ENCODE measurements at places on chromosomes 12 and 14.

- DNase-seq: no peak
Measured at GRCh38 chr12:64232196-64232595, 10.1 kb upstream of the KICS2 start.

DNA sequence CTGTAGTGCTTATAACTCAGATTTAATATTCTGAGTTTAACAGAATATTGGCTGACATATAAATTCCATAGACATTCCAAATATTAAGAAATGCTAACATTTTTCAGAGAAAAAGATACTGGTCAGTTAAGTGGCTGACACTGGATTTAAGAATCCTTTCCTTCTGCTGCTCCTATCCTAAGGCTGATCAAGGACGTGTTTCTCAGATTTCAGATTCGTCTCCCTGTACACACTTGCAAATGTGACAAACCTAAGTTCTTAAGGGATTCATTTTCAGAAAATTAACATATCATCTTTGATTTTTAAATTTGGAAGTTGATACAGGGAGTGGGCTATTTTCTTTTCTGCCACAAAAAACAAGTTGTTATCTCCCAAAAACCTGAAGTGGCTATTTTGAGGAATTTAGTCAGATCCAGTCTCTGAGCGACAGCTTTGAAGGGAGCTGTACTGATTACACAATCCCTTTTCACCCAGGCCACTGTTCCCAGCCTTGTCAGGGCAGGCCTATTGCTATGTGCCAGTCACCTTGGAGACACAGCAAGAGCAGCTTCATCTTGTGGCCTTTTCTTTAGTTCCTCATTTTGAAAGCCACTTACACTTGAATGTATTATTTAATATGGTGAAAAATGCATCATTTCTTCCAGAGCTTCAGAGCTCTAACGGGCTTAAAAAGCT lies 370.6 kb downstream of the KCNH5 start:
- no peak for DNase-seq

DNA sequence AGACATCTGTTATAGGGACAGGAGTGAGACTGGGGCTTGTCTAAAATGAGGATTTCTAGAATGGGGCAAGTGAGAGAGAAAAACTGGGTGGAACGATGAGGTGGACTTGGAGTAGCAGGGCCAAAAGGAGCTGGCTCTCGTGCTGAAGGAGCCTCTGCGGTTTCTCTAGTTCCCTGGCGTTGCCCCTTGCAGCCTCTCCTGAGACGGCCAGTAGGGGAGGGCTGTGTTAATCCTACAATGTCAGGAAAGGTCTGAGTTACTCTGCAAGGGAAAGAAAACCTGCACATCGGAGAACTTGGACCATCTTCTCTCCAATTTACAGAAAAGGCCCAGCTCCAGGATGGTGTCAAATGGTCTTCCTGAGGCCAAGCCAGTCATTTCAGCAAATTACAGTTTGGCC lies 963.8 kb upstream of the FLRT2 start:
- DNase-seq: no peak

GRCh38 chr12:10623131-10623530 lies 9.7 kb upstream of the MAGOHB start:
- no peak for DNase-seq

DNA sequence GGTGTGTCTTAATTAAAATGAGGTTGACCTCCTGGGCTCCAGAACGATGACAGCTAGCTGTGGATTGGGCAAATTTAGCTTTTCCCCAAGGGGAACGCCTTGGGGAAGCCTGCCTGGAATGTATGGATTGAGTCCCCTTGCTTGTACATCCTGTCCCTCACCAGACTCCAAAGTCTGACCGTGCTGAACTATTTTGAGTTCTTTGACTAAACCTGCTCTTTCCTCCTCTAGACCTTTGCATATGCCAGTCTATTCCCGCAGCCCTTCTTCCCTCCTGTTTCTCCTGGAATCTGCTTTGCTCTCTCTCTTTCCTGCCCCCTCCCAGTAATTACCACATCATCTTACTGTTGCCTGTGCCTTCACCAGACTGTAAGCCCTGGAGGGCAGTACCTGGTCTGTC lies 11.5 kb upstream of the KDM2B start:
- DNase-seq: no peak

DNA sequence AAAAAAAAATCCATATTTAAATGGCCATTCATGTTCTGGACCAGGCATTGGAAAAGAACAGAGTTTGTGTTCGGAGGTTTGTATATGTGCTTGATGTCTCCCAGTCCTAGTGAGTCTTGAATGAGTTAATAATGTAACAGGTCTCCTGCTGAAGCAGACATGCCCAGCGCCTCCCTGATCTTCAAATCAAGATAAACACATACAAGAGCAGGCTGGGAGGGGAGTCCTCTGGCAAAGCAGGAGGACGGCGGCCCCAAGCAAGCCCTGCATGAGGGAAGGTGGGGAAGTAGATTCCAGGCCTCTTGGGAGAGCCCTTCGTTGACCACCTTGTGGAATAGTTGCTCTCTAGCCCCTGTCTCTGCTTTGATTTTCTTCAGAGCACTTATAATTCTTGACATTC lies 156.3 kb downstream of the ZFP36L1 start:
- peak; percentile 36 for DNase-seq

DNA sequence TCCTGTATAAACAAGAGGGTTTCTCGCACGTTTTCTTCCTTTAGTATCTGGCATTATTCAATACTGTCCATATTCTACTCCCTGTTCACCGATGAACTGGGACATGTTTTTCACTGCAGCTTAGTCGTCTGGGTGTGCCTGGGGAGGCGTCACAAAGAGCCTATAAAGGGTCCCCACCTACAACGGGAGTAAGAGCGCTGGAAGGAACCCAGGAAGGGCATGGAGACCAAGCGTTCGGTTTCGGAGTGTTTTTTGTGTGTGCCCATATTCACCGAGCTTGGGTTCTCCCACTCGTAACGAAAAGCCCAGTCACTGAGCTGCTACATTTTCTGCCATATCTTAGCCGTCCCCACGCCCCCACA lies 592 bp upstream of the USP15 start:
- no peak for DNase-seq

DNA sequence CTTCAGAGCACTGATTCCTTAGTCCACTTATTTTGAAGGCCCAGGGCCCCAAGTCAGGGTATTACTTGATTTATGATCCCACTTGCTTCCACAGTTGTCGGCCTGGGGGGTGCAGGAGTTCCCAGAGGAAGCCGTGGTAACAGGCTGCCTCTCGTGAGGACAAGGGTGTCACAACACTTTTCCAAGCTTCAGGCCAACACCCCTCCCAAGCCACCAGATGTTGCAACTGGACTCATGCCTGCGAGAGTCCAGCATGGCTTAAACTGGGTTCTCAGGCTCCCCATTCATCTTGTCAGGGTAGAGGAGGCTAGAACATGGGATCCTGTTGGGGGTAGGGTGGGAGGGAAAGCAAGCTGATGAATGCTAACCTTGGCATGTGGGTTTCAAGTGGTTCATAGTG lies 56.1 kb downstream of the BMP4 start:
- no peak for DNase-seq

GRCh38 chr12:112980491-112981158 lies 2.3 kb downstream of the OAS2 start:
- DNase-seq: no peak

DNA sequence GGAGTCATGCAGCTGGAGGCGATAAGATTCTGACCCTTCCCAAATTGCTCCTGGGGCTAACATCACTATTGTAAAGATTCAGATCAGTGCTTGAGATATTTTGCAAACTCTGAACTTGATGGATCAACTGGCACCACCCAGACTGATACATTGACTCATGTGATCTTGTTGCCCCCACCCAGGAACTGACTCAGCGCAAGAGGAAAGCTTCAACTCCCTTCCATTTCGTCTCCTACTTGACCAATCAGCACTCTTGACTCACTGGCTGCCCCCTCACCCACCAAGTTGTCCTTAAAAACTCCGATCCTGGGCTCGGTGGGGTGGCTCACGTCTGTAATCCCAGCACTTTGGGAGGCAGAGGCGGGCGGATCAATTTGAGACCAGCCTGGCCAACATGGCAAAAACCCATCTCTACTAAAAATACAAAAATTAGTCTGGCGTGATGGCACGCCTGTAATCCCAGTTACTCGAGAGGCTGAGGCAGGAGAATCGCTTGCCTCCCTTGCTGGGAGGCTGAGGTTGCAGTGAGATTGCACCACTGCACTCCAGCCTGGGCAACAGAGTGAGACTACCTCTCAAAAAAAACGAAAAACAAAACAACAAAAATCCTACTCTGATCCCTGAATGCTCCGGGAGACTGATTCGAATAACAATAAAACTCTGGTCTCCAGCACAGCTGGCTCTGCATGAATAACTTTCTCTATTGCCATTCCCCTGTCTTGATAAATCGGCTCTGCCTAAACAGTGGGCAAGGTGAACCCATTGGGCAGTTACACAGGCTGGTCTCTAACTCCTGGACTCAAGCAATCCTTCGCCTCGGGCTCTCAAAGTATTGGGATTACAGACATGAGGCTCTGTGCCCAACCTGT lies 9.8 kb upstream of the ARF6 start:
- no peak for DNase-seq

DNA sequence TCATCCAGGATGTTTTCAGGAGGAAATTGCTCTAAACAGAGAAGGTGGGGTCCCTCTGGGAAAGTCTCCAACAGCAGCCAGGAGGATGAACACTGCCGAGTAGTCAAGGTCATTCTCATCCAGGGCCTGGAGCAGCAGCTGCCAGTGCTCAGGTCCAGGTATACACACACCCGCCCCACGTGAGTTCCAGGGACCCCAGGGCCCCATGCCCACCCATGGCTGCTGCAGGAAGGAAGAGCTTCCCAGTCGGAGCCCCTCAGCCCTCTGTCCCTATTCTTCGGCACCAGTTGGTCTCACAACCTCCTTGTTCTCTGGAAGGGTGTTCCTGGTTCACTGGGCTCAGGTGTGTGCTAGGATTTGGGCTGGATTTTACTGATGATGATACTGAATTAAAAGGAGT lies 72.7 kb downstream of the ACTN1 start:
- DNase-seq: no peak

DNA sequence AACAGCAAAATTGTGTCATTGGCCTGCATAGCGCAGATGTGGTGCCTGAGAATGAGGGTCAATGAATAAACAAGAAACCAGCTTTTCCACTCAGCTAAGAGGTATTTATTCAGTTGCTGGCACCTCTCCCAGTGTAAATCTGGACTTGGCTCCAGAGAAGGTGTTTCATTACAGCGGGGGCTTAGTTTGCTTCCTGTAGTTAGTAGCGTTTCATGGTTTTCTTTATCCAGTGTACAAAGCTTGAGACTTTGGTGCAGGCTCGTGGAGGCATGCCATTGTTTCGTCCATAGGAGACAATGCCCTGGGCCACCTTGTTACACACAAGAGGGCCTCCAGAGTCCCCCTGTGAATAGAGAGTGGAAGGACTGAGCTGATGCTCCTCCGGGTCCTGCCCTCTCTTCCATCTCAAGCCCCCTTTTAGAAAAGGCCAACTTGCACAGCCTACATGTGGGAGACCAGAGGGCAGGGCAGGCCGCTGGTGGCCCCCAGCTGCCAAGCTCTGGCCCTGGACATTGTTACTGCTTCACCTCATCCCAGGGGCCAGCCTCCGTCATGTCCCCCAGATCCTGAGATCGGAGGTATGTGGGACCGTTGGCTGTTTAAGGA lies 3.0 kb downstream of the GZMB start:
- DNase-seq: no peak
